ENCODE measurements at places on chromosomes 2 and 18.

GRCh38 chr2:29105375-29105774, 9.8 kb upstream of the CLIP4 start:
- no peak for DNase-seq

DNA sequence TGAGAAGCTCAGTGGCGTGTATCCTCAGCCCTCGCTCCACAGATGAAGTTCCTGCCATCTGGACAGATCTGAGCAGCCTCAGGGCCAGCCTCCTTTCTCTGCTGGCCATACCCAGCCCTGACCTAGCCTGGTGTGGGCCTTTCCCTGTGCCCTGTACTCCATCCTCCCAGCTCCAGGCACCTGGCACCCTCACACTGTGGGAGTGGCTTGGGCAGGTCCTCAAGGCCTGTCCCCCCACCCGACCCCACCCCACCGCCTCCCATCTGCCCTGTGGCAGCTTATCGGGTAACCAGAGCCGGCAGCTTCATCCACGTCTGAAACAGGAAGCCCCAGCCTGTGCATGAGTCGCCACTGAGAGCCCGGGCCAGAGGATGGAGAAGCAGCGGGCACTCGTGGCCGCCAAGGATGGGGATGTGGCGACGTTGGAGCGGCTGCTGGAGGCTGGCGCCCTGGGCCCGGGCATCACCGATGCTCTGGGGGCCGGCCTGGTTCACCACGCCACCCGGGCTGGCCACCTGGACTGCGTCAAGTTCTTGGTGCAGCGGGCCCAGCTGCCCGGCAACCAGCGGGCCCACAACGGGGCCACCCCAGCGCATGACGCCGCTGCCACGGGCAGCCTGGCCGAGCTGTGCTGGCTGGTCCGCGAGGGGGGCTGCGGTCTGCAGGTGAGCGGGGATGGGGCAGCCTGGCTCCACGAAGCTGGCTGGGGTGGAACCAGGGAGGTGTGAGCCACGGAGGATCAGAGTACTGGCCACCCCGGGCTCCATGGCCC, at the start of gene ESPNL:
TSS of gene ESPNL (plus strand) at position 292 of the 772 bp plus-strand sequence. CDS start at position 372, 80 bp downstream.
- DNase-seq, result no peak

DNA sequence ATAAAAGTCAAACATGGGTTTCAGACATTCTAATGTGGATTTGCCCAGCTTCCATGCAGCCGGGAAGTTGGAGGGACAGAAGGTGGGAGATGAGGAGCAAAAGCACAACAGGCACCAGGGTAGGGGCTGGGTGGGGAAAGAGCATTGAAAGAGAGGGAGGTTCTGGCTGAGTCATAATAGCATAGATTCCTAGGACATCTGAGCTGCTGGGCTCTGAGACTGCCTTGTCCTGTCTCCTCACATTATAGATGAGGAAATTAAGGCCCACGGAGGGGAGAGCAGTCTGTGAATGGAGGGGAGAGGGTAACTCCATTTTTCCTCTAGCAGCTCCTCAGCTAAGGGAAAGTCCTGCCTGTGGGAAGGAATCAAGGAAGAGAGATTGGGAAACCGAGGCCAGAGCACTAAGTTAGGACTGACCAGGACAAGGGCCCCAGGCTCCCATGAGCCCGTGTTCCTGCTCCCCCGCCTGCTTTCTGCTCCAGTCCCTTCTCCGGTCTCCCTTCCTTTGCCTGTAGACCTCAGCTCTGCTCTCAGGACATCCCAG, 26.2 kb downstream of the SH2D6 start:
- no peak for DNase-seq

- no peak for DNase-seq
Observed at GRCh38 chr18:23835091-23835490, 145.8 kb downstream of the LAMA3 start.

- no peak for DNase-seq
Observed at GRCh38 chr2:46770622-46771021, 145.0 kb downstream of the MCFD2 start.

GRCh38 chr2:157923598-157924217, 47.6 kb upstream of the ACVR1 start:
- DNase-seq, result no peak

- no peak for DNase-seq
Observed at GRCh38 chr2:5482929-5483331, 209.3 kb upstream of the SOX11 start.

DNA sequence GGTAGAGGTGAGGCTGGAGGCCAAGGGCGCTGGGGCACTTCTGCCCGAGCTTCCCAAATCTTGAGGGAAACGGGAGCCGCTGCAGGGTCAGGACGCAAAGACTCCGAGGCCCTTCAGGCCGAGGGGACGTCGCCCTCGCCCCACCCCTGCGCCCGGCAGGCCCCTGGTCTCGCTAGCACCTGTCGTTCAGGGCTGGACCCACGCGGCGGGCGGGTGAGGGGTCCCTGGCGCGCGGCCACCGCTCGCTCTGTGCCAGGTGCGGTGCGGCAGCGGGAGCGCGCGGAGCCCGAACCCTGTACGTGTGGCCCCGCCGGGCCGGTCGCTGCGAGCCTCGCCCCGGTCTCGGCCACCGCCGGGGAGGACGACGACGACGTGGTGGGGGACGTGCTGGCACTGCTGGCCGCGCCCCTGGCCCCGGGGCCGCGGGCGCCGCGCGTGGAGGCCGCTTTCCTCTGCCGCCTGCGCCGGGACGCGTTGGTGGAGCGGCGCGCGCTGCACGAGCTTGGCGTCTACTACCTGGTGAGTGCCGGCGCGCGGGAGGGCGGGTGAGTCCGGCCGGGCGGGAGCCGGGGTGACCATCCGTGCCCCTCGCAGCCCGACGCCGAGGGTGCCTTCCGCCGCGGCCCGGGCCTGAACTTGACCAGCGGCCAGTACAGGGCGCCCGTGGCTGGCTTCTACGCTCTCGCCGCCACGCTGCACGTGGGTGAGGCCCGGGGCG, 4.9 kb downstream of the ERFE start:
- DNase-seq, result no peak

- DNase-seq, result no peak
Observed at GRCh38 chr2:219542931-219543595, 546 bp downstream of the CHPF start.

DNA sequence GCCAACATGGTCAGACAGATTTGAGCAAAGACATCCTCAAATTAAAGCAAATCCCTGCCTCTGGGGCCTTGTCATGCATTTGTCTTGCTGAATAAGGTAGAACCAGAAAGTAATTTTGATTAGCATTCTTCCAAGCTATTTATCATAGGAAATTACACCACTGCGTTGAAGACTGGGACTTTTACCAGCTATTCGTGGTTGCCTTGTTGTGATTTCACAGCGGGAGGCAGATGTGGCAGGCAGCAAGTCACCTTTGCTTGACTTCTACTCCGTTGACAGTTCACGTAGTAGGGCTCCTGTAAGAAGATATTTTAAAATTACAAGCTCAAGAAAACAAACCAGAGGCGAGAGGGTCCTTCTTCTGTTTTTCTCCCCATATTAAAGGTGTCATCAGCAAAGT, 80.6 kb downstream of the EN1 start:
- no peak for DNase-seq

All from T-cell (primary cell).